Vagina (tissue), 2 donors: ENCODE measurements at places on chromosomes 13 and 19.

GRCh38 chr13:28251466-28251865, 113.1 kb downstream of the PAN3 start:
- no peak for DNase-seq

- DNase-seq: no peak
These were observed 37.3 kb downstream of the KLF2 start for GRCh38 chr19:16361926-16362325.

DNA sequence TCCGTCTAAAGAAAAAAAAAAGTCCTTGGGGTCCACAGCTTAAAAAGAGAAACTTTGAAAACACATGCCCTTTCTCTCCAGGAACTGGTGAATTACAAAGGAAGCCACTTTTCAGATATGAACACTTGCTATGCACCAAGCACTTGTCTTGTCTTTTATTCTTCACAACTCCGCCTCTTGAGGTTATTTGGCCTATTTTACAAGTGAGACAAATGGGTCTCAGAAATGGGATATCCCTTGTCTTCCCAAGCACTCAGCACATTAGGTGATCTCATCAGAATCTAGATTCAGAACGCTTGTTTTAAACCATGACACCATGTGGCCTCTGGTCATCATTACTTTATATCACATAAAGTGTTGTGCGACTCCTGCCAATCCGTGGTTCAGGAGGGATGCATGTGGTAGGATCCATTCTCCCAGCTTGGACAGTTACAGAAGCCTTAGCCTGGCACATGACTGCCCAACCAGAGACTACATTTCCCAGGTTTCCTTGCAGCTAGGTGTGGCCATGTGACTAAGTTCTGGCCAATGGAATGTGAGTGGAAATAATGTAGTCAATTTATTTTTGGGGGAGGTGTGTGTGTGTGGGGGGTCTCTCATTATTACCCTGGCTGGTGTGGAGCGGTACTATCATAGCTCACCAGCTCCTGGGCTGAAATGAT, 13.9 kb downstream of the TSKS start:
- no peak for DNase-seq

DNA sequence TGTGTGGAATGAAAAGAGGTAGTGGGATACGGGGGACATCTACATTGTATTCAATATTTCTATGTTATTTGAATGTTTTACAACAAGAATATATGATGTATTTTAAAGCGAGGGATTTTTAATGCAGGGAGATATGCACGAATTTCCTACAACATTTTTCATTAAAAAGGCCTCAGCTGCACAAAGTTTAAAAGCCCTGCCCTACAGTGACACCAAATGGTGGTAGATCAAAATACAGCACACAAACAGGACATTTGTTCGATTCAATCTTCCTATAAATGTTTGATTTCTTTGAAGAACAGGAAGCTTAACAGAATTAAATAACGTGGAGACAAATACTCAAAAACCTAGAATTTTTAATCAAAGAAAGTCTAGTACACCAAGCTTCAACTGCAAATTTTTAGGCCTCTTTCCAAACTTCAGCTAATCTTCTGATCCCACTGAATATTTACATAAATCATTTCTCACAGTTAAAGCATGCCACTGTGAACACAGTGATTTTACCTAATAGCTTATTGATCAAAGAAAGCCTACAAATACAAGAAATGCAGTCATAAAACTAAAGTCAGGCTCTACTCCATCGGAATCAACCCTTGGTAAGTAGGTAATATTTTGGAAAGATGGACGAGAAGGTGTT, 257.2 kb downstream of the DIAPH3 start:
- no peak for DNase-seq

- DNase-seq: no peak
These were observed 41.1 kb upstream of the GTF3A start for GRCh38 chr13:27383104-27383921.

- DNase-seq: no peak
These were observed 27.4 kb downstream of the CCL25 start for GRCh38 chr19:8079988-8080387.

- DNase-seq: no peak
These were observed 67.7 kb upstream of the TEX29 start for GRCh38 chr13:111252446-111253364.

GRCh38 chr13:42356184-42356575, 84.2 kb downstream of the AKAP11 start:
- no peak for DNase-seq

- no peak for DNase-seq
These were observed 41.8 kb downstream of the EFNB2 start for GRCh38 chr13:106493533-106494220.

DNA sequence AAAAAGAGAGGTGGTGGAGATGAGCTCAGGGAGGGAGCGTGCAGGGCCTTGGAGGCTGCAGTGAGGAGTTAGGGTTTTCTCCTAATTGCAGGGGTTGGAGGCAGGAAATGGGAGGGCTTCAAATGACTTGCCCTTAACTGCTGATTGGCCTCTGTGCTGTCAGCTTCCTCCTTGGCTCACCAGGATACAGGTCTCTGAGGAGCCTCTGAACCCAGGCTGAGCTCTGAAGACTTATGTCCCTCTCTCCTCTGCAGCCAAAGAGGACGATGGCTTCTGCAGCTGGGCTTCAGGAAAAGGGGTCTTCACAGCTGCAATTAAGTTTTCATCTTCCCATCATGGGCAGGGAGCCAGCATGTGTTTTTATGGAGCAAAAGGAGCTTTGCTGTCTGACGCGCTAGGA, 6.7 kb upstream of the RANBP3 start:
- DNase-seq: no peak

DNA sequence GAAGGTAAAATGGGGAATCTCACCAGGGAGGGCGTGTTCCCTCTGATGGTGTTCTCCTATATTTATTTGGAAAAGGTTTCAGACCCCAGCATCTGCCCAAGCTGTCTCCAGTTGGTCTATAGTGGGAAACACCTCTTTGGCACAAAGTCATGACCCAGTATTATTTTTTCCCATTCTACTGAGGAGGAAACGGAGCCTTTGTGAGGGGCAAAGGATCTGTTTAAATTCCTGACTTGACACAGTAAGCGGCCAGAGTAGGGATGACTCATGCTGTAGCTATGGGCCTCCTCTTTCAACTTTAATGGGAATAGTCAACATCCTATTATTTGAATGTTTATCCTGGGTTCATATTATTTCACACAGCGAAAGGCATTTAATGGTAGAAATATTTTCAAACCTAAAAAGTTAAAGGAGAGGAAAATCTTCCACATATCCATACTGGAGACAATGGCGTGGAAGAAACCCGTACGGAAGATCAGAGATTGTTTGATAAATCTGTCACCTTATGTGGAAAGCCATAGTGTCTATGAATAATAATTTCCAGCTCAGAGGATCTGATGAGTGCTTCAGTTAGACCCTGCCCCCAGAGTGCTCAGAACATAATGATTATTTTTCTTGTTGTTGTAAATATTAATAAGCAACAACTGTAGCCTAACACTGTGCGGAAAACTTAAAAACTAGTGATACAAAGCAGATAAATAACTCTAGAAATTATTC, 126.0 kb downstream of the FOXO1 start:
- DNase-seq: no peak

DNA sequence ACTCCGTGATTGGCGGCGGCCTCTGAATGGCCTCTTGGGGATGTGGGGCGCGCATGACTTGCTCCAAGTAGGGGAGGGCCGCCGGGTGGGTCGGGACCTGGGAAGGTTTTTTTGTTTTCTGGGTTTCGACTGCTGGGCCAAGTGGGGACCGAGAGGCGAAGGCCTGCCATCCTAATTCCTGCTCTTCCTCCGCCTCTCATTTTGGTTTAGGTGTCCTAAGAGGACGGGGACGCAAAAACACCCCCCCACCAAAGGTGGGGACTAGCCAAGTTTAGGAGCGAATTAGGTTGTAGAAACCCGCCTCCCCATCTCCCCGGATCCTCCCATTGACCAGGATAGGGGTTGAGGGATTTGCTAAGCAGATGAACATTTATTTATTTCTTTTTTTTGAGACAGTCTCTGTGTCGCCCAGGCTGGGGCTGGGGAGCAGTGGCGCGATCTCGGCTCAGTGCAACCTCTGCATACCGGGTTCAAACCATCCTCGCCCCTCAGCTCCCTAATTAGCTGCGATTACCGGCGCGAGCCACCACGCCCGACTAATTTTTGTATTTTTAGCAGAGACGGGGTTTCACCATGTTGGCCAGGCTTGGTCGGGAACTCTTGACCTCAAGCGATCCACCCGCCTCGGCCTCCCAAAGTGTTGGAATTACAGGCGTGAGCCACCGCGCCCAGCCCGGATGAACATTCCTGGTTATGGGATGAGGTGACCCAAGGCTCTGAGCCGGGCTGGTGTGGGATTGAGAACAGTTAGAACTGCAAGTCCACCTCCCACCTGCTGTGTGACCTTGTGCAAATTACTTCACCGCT, 838 bp downstream of the PPP2R1A start:
- DNase-seq: peak; percentile 86

- no peak for DNase-seq
These were observed 12.6 kb downstream of the SCEL start for GRCh38 chr13:77548095-77548494.

GRCh38 chr13:112732679-112733078, 42.8 kb downstream of the ATP11A start:
- DNase-seq: no peak

- no peak for DNase-seq
These were observed 1251.0 kb downstream of the PCDH17 start for GRCh38 chr13:58882516-58882915.

DNA sequence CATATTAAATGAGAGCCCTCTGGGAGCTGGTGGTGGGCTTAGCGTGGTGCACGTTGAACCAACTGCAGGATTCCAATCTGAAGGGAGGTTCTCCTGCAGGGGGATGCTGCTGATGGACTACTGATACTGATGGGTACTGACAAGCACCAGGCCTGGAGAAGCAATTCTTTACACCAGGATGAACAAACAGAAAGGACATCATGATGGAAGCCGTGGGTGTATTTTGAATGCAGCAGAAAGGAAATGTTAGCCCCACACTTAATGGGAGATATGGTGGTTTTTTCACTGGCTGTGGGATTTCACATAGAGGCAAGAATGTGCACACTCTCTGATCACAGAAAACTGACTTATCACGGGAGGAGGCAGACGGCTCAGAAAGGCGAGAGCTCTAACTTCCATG, 299.7 kb downstream of the TEX29 start:
- no peak for DNase-seq

GRCh38 chr13:111143865-111144540, 28.9 kb downstream of the ARHGEF7 start:
- no peak for DNase-seq

DNA sequence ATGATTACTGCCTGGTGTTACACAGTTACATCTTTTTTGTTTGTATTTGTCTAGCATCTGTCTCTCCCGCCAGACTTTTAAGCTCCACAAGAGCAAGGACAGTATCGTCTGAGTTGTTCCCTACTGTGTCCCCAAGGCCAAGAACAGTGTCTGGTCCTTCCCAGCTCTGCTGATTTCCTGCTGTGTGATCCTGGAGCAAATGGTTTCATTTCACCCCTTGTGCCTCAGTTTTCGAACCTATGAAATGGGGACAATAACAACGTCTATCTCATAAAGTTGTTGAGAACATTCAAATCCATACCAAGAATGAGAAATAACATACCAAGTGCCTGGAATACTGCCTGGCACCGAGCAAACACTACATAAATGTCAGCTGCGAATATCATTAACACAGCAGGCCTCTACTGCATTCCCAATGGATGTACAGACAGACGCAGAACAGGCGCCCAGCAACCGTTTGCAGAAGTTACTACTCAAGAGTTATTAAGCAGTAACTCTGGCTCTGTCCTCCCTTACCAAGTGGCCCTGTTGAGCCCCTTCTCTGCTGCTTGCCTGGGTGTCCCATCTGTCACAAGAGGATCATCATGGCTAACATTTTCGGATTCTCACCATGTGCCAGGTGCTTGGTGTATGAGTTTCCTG, 11.4 kb downstream of the XRCC1 start:
- DNase-seq: no peak

GRCh38 chr13:64675255-64675892, 2554.8 kb downstream of the PCDH9 start:
- DNase-seq: no peak

DNA sequence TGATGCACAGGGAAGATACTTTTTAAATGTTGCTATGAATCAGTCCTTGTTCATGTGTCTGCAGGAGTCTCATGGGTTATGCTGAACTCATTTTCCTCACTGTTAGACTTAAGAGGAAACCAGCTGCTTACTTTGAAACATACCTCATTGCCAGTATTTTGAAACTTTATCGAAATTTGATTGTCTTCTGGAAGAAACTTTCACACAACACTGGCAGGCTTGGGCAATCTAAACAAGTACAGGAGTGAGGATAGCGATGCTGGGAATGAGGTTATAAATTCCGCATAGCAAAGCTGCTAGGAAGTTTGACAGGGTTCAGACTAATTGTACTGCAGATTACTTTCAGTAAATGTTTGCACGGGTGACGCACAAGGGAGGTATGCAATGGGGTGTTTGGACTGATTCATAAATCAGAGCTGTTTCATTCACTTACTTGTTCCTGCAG, 245.7 kb downstream of the DNAJC15 start:
- DNase-seq: no peak
